ENCODE measurements at places on chromosomes 1 and 21. TPM values are rescaled to one million over a fixed set of nuclear protein-coding genes. Genes with fewer than 3 reads are reported as not detected.

DNA sequence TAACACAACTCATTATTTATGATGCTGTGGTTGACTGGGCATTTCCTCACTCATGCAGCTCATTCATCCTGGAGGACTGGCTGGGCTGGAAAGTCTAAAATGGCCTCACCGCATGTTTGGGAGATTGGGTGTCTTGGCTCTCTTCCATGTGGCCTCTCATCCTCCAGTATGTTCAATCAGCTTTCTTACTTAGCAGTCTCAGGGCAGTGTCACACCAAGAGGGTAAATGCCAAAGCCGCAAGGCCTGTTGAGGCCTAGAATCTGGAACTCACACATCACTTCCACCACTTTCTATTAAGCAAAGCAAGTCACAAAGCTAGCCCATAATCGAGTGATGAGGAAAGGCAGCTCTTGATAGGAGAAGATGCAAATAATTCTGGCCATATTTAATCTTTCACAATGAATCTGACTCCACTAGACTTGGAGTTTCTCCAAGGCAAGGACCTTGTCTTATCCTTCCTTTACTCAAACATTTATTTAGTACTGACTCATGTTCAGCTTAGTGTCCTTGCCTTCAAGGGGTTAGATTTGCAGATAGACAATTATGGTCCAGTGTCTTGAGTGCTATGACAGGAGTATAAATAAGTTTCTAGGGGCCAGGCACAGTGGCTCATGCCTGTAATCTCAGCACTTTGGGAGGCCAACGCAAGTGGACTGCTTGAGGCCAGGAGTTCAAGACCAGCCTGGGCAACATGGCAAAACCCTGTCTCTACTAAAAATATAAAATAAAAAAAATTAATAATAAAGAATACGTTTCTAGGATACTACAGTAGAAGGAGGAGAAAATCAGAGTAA lies 45.1 kb downstream of the TMEM53 start:
- DNase-seq, result peak; percentile 87

Gene INPP5B
- total RNA-seq, result 9.1 TPM

GRCh38 chr1:95953015-95953414 lies 719.0 kb downstream of the RWDD3 start:
- DNase-seq, result peak; percentile 0

Gene SPAG17
- 0.05 TPM for total RNA-seq

Gene CSF3R
- not detected for total RNA-seq

Gene FAAH
- total RNA-seq, result not detected

Gene LRRC53
- not detected for total RNA-seq

- no peak for DNase-seq
Observed at GRCh38 chr1:155070721-155071569, 7.4 kb downstream of the EFNA4 start.

Gene DENND2D
- 0.41 TPM for total RNA-seq

Gene OPTC
- total RNA-seq, result not detected

DNA sequence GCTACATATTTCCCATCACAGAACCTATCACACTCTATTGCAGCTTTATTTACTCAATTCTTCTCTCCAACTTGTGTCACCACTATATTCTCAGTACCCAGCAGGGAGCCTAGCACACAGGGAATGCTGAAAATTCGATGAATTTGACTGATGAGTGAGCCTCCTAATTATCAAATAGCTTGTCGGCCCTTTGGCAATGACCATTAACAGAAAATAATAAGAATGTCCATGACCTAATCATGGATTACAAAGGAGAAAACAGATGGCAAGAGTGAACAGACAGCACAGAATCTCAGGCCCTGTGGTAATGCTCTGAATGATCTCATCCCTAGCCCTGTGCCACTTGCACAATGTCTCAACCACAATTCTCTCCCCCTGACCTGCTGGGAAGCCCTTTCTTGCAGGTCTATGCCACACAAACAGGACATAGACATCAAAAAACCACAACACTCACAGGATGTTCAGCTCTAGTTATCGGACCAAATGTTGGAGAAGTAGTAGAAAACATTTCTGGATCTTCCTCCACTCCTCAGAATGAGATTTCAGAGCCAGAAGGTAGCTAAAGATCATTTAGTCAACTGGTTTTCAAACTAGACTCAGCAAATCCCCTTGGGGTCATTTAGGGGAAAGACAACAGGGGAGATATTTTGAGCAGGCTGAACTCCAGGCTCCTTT lies 68.4 kb downstream of the LUZP1 start:
- DNase-seq, result peak; percentile 91

Gene RHOU
- 2.6 TPM for total RNA-seq

DNA sequence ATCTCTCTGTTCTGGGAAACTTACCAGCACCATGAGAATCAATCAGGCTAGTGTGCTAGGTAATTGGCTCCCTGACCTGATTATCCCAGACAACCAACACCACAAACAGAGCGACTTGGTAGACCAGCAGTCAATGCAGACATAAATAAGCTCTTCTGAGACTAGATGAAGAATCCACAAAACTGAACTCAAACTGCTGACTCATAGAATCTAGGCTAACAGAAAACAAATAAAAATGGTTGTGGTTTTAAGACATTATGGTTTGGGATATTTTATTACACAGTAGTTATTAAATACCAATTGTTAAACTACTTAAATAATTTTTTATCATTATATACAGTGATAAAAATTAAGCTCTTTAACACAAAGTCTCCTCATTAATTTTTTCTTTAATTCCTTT lies 535.7 kb downstream of the COL11A1 start:
- DNase-seq, result peak; percentile 8

- no peak for DNase-seq
Observed at GRCh38 chr1:3052501-3052900, 16.5 kb upstream of the PRDM16 start.

DNA sequence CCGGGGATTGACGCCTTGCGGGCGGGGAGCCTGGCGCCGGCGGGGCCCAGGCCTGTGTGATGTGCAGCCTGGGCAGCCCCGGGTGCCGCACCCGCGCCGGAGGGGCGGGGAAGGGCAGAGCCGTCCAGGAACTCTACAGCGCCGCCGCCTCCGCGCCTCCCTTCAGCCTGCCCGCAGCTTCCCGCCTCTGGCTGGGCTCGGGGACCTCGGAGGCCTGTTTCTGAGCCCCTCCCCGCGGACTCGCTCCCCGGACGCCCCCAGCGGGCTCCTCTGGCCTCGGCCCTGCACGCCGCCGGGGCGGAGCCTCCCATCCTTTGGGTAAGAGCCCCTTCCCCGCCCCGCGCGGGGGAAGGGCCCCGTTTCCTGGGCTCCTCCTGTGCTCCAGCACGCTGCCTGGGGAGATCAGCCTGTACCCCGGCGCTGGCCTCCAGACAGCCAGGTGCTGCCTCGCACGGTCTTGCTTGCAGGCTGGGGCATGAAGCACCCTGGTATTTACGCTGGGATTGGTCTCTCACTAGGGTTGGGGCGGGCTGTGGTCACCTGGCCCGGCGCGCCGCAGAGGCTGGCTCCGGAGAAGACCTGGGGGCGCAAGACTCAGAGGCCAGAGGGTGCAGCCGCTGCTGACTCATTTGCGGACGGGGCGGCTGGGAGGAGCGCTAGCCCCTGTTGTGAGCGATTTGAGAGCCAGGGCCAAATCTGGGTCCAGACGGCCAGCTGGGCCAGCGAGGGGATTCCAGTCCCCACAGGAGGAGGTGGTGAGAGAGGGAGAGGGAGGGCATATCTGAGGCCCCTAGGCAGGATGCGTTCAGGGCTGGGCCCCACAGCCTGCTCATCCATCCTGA lies 5.7 kb upstream of the ACOT11 start:
- DNase-seq, result peak; percentile 79

Gene AK5
- total RNA-seq, result 9.0 TPM

DNA sequence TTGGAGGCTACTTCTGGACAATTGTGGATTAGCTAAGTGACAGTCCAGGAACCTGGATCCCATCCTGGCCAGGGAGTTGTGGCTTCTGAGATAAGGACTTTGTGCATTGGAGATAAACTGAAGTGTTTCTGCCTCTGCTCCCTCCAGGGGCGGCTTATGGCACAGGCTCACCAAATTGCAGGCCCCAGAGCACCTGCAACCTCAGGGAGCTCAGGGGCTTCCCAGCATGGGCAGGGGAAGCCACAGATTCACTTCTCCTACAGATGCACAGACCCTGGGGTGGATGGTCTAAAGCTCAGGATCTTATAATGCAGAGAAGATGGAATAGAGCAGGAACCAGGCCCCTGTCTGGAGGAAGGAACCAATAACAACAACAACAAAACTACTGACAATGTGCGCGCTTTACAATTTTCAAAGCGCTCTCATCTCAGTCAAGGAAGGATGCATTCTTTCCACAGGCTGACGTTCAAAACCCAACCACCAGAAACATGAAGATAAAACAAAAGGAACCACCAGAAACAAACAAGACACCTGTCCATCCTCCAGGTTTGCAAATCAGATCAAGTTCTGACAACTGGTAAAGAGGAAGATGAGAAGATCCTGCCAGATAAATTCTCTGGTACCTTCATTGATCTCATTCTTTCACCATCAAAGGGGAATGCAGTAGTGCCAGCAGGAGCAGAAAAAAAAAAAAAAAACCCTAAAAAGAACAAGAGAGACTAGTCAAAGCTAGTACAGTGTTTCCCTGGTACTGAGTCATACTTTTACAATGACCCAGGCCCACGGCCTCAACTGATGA lies 121.0 kb upstream of the IRF2BP2 start:
- peak; percentile 93 for DNase-seq

- DNase-seq, result no peak
Observed at GRCh38 chr1:162265983-162266382, 110.7 kb downstream of the SPATA46 start.

GRCh38 chr1:177923441-177923840 lies 46.4 kb downstream of the SEC16B start:
- no peak for DNase-seq

Gene STYXL2
- total RNA-seq, result not detected

Gene RPE65
- not detected for total RNA-seq

Gene ZNF683
- not detected for total RNA-seq

DNA sequence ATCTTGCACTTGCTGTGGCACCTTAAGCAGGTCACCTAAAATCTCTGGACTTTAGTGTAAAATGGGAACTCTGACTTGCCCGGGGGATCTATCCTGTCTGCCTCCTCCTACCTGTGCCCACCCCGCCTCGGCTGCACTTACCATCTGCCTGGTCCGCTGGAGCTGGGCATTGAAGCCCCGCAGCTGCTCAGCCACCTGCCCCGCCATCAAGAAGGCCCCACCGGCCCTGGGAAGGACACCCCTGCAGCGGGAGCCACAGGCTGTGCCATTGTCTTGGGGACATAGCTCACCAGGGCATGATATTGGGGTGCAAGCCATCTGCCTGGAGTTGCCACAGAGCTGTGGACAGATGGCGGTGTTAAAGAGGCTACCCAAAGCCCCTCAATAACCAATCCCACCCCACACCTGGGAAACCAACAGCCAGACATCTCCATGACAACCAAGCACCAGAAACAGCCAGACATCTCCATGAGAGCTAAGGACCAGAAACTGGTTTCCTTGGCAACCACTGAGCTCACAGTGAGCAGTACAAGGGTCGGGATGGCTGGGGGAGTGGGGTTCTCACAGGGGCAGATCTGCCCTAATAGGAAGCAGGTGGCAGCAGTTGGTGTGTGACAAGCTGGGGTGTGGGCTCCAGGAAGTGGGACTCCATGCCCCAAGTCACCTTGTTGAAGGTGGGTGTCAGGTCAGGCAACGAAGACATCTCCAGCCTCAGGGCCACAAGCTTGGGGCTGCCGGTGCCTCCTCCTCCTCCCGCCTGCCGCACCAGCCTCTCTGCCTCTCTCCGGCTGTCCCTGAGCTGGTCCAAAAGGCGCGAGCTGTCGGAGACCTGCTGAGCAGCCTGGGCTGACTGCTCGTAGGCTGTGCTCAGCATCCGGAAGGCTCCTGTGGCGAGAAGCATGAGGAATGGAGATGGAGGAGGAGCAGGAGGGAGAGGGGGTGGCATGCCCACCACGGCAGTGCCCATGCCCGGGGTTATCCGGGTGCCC lies 29.1 kb downstream of the LAMB3 start:
- no peak for DNase-seq

DNA sequence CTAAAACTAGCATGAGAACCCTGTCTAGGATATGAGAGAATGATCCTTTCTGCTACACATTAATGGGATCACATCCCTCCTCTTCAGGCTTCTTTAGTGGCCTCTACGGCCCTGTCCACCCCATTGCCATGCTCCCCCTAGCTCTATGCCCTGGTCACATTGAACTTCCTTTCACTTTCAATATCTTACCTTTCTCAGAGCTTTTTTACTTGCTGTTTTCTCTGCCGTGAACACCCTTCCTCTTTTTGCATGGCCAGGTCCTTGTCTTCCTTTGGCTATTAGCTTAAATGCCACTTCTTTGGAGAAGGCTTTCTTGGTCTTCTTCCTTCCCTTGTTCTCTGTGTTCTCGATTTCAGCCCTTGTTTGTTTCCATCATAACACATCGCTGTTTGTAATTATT lies 97.4 kb downstream of the GIPC2 start:
- no peak for DNase-seq

DNA sequence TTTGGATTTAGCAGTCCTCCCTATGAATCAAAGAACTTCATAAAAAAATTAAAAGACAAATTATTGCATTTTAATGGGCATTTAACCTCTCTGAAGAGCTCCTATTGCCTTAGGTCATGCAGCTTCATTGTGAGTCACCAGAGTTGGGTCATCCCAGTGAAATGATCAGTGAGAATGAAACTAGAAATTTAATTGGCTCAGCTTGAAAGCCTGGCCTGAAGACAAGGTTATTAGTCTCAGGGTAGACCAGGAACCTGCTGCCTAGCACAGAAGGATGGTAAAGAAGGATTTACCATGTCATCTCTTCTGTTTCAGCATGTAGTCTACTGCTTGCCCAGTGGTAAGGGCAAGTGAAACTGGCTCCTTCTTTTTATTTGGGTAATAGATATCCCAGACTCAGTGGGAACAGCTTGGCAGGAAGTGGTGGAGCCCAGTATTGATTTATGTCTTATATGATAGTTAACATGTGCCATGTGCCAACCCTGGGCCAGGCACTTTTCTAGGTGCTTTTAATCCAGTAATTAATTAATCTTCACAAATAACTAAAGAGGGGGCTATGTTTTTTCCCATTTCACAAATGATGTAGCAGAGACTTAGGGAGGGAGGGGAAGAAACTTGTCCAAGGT lies 23.6 kb downstream of the LAMC2 start:
- DNase-seq, result peak; percentile 93

GRCh38 chr1:156157506-156157905 lies 4.1 kb downstream of the SEMA4A start:
- no peak for DNase-seq

GRCh38 chr1:213251972-213252371 lies 200.9 kb downstream of the RPS6KC1 start:
- DNase-seq, result no peak
